Calu3 (cell line): ENCODE measurements at places on chromosomes 12 and 14.

DNA sequence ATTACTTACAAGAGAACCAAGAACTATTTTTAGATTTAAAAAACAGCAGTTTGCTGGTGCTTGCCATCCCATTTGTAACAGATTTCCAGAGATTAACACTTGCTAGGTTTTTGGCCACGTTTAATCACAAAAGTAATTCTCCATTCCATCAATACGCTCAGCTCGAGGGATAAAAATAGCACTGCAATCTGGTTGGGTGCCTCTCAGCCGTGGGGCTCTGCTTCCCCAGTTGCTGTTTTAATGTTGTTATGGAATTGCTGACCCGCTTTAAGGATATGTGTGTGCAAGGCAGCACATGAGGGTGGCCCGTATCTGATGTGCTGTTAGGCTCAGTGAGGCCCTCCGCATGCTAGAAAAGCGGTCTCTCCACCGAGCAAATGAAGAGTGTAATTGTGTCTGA, 222.2 kb upstream of the TMEM260 start:
- no peaks in the 10 kb centered on the region for H3K27me3 ChIP-seq
- DNase-seq, result no peak
- no peaks in the 10 kb centered on the region for H3K36me3 ChIP-seq
- no peak overlapping the region for H3K4me3 ChIP-seq
- no peaks in the 10 kb centered on the region for H3K4me1 ChIP-seq

- no peak for DNase-seq
- no peaks in the 10 kb centered on the region for H3K36me3 ChIP-seq
- H3K4me3 ChIP-seq, result no peak overlapping the region
- peaks cover 22% of the 10 kb centered on the region for H3K4me1 ChIP-seq
Observed at GRCh38 chr14:94407906-94408305, 19.5 kb upstream of the SERPINA1 start.

DNA sequence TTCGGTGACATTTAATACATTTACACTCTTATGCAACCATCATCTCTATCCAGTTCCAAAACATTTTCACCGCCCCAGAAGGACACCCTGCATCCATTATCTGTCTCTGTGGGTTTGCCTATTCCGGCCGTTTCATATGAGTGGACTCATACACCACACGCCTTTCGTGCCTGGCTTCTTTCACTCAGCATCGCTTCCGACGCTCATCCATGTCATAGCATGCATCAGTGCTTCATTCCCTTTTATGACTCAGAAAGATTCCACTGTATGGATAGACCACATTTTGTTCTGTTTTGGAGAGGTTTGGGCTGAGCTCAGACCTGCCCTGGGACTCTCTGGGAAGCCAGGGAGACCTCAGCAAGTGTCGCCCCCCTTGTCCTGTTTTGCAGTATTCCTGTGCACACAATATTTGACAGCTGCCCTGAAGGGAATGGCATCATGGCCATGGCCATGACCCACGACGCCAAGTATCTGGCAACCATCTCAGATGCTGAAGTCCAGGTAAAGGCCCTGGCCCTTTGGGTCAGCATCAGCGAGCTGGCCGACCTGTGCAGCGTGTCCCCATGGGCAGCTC, 23.8 kb downstream of the CFAP251 start:
- H3K4me3 ChIP-seq, result no peak overlapping the region
- no peaks in the 10 kb centered on the region for H3K4me1 ChIP-seq
- H3K27me3 ChIP-seq, result no peaks in the 10 kb centered on the region
- no peak for DNase-seq

- peaks cover 68% of the 10 kb centered on the region for H3K27me3 ChIP-seq
- peaks cover 26% of the 10 kb centered on the region for H3K4me1 ChIP-seq
- no peak within 1 kb of the TSS for H3K27ac ChIP-seq
- peak; percentile 32 for DNase-seq
Observed at GRCh38 chr12:71439613-71440344, at the start of gene LGR5. Gene LGR5 (plus strand): TSS chr12:71439798. CDS start chr12:71440081, 283 bp downstream.

DNA sequence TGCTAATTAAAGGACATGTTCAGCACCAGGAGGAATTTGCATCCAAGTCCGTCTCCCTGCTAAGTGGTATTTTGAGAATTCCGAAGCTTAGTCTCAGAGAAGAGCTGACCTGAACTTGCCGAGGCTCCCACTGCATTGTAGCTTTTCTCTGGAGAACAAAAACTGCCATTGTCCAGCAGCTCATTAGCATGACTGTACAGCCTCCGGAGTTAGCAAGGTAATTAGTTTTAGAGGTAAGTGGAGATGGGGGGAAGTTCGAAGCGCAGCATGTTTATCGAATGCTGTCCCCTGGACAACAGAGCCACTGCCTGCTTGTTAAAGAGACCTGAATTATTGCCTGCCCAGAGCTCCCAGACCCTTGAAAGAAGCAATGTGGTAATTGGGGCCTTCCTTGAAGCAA, 160.3 kb upstream of the PELI2 start:
- no peak overlapping the region for H3K27ac ChIP-seq
- no peak for DNase-seq
- H3K4me1 ChIP-seq, result no peaks in the 10 kb centered on the region
- no peaks in the 10 kb centered on the region for H3K27me3 ChIP-seq
- no peak overlapping the region for H3K4me3 ChIP-seq

- DNase-seq, result no peak
- H3K36me3 ChIP-seq, result no peaks in the 10 kb centered on the region
- H3K4me3 ChIP-seq, result no peak overlapping the region
- no peaks in the 10 kb centered on the region for H3K27me3 ChIP-seq
- no peaks in the 10 kb centered on the region for H3K4me1 ChIP-seq
Observed at GRCh38 chr12:72734581-72734980, 462.4 kb downstream of the TRHDE start.

GRCh38 chr14:92121670-92122350, at the start of the genes CPSF2 and NDUFB1:
Gene CPSF2 (plus strand): TSS chr14:92121969. CDS start chr14:92130985, 9,016 bp downstream.
Gene NDUFB1 (minus strand): TSS chr14:92121706. CDS start chr14:92117637, 4,069 bp downstream.
- peak; percentile 87 for DNase-seq
- peak within 1 kb of the TSS; percentile 98 for H3K27ac ChIP-seq
- H3K4me1 ChIP-seq, result peaks cover 23% of the 10 kb centered on the region
- H3K36me3 ChIP-seq, result peaks cover 45% of the 10 kb centered on the region
- no peaks in the 10 kb centered on the region for H3K27me3 ChIP-seq
- H3K4me3 ChIP-seq, result peak within 1 kb of the TSS; percentile 83

GRCh38 chr12:45989721-45990467, 480 bp downstream of the SCAF11 start:
- no peaks in the 10 kb centered on the region for H3K27me3 ChIP-seq
- peak overlapping the region; percentile 88 for H3K27ac ChIP-seq
- H3K4me1 ChIP-seq, result peaks cover 42% of the 10 kb centered on the region

- no peak for DNase-seq
- H3K4me1 ChIP-seq, result peaks cover 24% of the 10 kb centered on the region
- peak overlapping the region; percentile 57 for H3K27ac ChIP-seq
- peak overlapping the region; percentile 28 for H3K4me3 ChIP-seq
Observed at GRCh38 chr12:51372021-51372420, 19.2 kb downstream of the GALNT6 start.

GRCh38 chr12:53995378-53996239, 4.4 kb upstream of the HOXC9 start:
- DNase-seq, result peak; percentile 79
- H3K4me3 ChIP-seq, result peak overlapping the region; percentile 64
- H3K4me1 ChIP-seq, result peaks cover 31% of the 10 kb centered on the region
- peaks cover 26% of the 10 kb centered on the region for H3K36me3 ChIP-seq

- no peak overlapping the region for H3K27ac ChIP-seq
- H3K27me3 ChIP-seq, result peaks cover 68% of the 10 kb centered on the region
- H3K36me3 ChIP-seq, result peaks cover 14% of the 10 kb centered on the region
- H3K4me3 ChIP-seq, result peak overlapping the region; percentile 74
- peaks cover 16% of the 10 kb centered on the region for H3K4me1 ChIP-seq
- peak; percentile 37 for DNase-seq
Observed at GRCh38 chr12:3199551-3200031, 122.4 kb downstream of the TSPAN9 start.

- H3K27ac ChIP-seq, result no peak overlapping the region
- no peaks in the 10 kb centered on the region for H3K27me3 ChIP-seq
- H3K4me3 ChIP-seq, result no peak overlapping the region
- H3K36me3 ChIP-seq, result no peaks in the 10 kb centered on the region
- peaks cover 15% of the 10 kb centered on the region for H3K4me1 ChIP-seq
Observed at GRCh38 chr12:12599750-12600643, 11.7 kb upstream of the CREBL2 start.

DNA sequence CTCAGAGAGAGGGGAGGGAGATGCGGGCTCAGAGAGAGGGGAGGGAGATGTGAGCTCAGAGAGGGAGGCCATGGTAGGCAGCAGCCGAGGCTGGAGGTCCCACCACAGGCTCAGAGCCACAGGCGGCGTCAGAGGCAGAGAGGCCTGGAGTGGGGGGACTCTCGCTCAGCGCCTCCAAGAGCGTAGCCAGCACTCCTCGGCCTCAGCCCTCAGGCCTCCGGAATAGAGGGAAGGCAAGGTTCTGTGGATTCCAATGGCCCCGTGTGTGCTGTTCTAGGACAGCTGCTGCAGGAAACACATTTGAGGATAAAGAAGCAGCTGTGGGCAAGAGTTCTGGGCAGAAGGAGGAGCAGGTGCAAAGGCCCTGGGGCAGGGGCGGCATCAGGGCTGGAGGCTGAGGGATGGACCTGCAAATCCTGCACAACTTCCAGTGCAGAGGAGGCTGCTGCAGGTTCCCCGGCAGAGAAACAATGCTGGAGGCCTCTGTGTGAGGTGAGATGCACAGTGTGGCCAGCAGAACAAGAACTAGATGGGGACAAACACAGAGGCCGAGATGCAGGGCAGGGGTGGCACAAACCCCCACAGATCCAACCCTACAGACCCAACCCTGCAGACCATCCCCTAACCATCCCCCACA, 59.1 kb upstream of the GALNT9 start:
- no peak for DNase-seq
- H3K36me3 ChIP-seq, result peaks cover 3% of the 10 kb centered on the region
- peaks cover 74% of the 10 kb centered on the region for H3K27me3 ChIP-seq
- H3K4me1 ChIP-seq, result peaks cover 6% of the 10 kb centered on the region

DNA sequence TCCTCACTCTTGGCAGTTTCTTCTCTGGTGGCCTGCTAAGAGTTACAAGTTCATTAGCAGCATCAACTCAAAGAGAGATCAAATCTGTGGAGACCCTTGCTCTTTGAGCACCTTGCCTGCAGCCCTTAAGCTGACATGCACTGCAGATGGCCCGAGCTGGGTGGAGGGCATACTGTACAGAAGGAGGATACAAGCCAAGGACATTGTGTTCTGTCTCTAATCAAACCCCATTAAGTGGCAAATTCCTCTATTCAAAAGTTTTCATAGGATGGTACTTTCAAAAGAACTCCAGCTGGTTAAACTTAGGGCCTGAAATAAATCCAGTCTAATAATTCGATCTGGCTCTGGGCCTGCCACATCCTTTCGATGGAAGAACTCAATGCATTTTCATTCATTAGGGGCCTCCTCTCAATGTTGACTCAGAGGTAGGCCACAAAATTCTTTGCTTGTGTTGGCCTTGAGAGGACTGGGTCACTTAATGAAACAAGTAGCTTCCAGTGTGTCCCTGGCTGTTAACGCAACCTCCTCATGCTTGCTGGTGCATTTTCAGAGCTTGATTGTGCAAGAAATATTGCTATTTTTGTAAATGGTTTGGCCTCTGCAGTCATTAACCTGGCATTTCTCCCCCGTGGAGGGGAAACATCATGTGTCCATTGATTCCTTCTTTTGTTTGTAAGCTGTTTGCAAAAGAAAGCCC, 318.2 kb downstream of the NUAK1 start:
- H3K4me3 ChIP-seq, result no peak overlapping the region
- no peak overlapping the region for H3K27ac ChIP-seq
- no peak for DNase-seq
- H3K36me3 ChIP-seq, result no peaks in the 10 kb centered on the region
- no peaks in the 10 kb centered on the region for H3K4me1 ChIP-seq
- H3K27me3 ChIP-seq, result peaks cover 45% of the 10 kb centered on the region

- H3K27ac ChIP-seq, result no peak overlapping the region
- H3K36me3 ChIP-seq, result no peaks in the 10 kb centered on the region
- H3K4me3 ChIP-seq, result no peak overlapping the region
- H3K27me3 ChIP-seq, result peaks cover 53% of the 10 kb centered on the region
- no peaks in the 10 kb centered on the region for H3K4me1 ChIP-seq
Observed at GRCh38 chr12:107474099-107474498, 211.5 kb upstream of the PWP1 start.

- no peaks in the 10 kb centered on the region for H3K27me3 ChIP-seq
- no peak overlapping the region for H3K27ac ChIP-seq
- no peak overlapping the region for H3K4me3 ChIP-seq
- DNase-seq, result no peak
- H3K36me3 ChIP-seq, result no peaks in the 10 kb centered on the region
Observed at GRCh38 chr12:6903722-6904121, 900 bp upstream of the LRRC23 start.

- no peaks in the 10 kb centered on the region for H3K36me3 ChIP-seq
- no peak for DNase-seq
- no peak overlapping the region for H3K27ac ChIP-seq
- H3K4me3 ChIP-seq, result no peak overlapping the region
- H3K4me1 ChIP-seq, result no peaks in the 10 kb centered on the region
Observed at GRCh38 chr12:39176356-39176755, 266.6 kb downstream of the KIF21A start.

DNA sequence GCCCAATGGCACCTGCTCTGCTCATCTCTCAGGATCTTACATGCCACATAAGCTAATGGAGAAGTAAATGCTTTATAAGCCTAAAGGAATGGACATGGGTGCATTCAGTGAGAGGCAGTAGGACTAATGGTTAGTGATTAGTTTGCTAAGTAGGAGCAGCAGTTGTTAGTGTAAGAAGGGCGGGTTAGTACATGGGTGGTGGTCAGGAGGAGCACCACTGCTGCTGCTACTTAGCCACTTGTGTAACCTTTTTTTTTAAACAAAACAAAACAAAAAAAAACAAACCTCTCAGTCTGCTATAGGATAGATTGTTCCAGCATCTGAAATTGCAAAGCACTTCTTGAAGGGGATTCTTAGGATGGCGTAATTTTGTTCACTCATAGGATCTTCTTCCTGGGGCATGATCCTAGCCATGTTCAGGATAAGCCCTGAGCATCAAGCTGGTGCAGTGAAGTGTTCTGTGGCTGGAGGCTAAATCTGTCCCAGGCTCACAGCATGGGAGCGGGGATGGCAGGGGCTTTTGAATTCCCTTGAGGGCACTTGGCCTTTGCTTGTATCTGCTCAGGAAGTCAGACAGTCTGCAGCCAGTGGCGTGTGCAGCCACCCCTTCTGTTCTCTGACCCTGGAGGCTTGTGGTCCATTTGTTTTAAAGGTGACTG, 63.6 kb downstream of the CHST11 start:
- no peaks in the 10 kb centered on the region for H3K4me1 ChIP-seq
- no peak overlapping the region for H3K27ac ChIP-seq
- no peak for DNase-seq
- H3K36me3 ChIP-seq, result no peaks in the 10 kb centered on the region

GRCh38 chr12:122399592-122400373, 22.7 kb downstream of the CLIP1 start:
- no peaks in the 10 kb centered on the region for H3K27me3 ChIP-seq
- H3K36me3 ChIP-seq, result peaks cover 60% of the 10 kb centered on the region
- H3K4me3 ChIP-seq, result peak overlapping the region; percentile 63
- peak; percentile 86 for DNase-seq
- H3K27ac ChIP-seq, result peak overlapping the region; percentile 94

- peaks cover 9% of the 10 kb centered on the region for H3K36me3 ChIP-seq
- peaks cover 53% of the 10 kb centered on the region for H3K4me1 ChIP-seq
- H3K27me3 ChIP-seq, result no peaks in the 10 kb centered on the region
- DNase-seq, result no peak
- H3K4me3 ChIP-seq, result no peak overlapping the region
Observed at GRCh38 chr12:12796928-12797793, 11.7 kb downstream of the APOLD1 start.

- DNase-seq, result no peak
- peaks cover 72% of the 10 kb centered on the region for H3K27me3 ChIP-seq
- no peak overlapping the region for H3K27ac ChIP-seq
- H3K36me3 ChIP-seq, result no peaks in the 10 kb centered on the region
- H3K4me1 ChIP-seq, result no peaks in the 10 kb centered on the region
Observed at GRCh38 chr12:117273091-117273490, 82.8 kb upstream of the FBXO21 start.
